ENCODE measurements at places on chromosomes 3 and 15. TPM values are rescaled to one million over a fixed set of nuclear protein-coding genes. Genes with fewer than 3 reads are reported as not detected.
A peak's percentile ranks its signal among the peaks of the same experiment; 100 is the strongest.

COLQ gene
- total RNA-seq = not detected

IGSF10 gene
- 0.33 TPM for total RNA-seq

KCNMB2 gene
- not detected for total RNA-seq

CDCP1 gene
- 13.9 TPM for total RNA-seq

ZIC1 gene
- 0.42 TPM for total RNA-seq

HHATL gene
- not detected for total RNA-seq

GOLGA6B gene
- total RNA-seq = not detected

CYP8B1 gene
- total RNA-seq = 0.04 TPM

MUC13 gene
- total RNA-seq = 0.09 TPM

DNA sequence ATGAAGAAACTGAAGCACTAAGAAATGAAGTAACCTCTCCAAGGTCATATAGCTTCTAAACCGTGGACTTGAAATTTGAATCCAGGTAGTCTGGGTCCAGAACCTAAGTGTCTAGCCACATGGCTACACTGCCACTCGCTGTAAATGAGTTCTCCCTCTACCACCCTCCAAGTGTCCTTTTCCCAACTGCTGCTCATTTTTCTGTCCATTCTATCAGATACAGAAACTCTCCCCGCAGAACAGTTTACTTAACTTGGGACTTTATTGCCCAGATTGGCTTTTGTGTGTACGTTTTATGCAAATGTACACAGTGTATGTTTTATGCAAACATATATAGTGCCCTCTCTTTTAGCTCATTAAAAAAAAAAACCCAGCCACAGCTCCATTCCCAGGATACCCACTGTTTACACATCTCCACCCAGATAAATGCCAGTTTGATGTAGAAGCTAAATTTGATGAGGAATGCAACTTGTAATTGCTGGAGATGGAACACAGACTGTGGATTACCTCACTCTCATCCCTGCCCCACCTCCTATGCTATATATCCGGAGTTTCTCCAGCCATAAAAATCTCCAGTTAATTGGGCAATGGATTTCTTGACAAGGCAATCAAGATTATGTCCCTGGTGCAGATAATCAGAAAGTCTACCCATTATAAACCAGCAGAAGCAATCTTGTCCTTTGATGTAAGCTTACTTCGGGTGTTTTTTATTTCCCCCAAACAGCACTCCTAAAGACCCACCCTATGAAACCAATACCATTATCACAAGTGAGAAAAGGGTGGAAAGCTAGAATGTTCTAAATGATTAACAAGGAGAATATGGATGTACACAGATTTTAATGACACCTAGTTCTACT is 42.0 kb downstream of the THBS1 start:
- no peak for DNase-seq

- DNase-seq = peak; percentile 26
Measured at GRCh38 chr15:100869151-100869999, 10.3 kb upstream of the ALDH1A3 start.

- no peak for DNase-seq
Measured at GRCh38 chr15:70140543-70141375, 43.0 kb upstream of the TLE3 start.

DNA sequence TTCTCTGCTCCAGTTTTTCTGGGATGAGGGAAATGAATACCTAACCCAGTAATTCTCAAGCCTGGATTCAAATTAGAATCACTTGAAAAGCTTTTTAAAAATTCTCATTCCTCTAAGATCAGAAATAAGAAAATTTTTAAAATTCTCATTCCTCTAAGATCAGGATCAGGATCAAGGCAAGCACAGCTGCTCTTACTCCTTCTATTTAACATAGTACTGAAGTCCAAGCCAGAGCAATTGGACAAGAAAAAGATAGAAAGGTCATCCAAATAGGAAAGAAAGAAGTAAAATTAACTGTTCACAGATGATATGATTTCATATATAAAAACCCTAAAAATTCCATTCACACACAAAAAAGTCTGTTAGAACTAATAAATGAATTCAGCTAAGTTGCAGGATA is 24.2 kb upstream of the CLRN1 start:
- no peak for DNase-seq

DNA sequence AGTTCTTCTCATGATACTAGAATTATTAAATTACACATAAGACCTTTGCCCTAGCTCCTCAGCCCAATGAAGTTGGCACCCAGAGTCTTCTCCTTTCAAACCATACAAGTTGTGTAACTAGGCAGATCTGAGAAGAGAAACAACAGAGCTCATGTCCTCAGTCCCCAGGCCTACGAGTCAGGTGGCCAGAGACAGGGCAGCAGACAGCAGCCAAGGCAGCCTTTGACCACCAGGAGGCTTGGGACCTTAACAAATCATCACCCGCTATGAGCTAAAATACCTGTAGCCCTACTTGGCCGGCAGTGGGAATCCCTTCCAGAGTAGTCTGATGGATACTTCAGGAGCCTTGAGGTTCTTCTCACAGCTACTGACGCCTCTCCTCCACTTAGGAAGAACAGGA is 18.3 kb downstream of the STIMATE start:
- DNase-seq = peak; percentile 13

DNA sequence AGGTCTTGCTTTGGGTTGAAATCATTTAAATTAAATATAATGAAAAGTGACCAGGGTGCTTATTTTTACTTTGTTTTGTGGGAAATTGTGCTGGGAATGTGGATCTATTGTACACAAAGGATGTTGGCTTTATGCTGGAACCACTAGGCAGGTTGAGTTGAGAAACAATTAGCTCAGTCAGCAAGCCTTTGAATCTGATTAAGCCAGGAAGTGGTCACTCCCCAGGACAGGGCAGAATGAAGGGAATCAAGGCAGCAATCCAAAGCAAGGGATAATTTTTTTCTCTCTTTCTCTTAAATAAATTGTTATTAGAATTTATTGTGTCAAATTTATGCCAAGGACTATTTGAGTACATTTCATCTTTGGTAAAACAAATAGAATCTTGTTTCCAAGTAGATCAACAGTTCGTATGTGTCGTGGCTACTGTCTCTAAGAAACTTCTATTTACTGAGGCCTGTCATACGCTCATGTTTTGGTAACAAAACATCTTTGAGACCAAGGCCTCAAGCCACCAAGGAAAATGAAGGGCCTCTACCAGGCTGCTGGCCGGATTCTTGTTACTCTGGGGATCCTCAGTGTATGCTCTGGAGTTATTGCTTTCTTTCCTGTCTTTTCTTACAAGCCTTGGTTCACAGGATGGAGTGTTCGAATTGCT is at the start of gene TMEM212:
TMEM212 (plus strand) TSS at position 486 of the 655 bp plus-strand sequence; CDS start at position 521, 35 bp downstream.
- no peak for DNase-seq

DNA sequence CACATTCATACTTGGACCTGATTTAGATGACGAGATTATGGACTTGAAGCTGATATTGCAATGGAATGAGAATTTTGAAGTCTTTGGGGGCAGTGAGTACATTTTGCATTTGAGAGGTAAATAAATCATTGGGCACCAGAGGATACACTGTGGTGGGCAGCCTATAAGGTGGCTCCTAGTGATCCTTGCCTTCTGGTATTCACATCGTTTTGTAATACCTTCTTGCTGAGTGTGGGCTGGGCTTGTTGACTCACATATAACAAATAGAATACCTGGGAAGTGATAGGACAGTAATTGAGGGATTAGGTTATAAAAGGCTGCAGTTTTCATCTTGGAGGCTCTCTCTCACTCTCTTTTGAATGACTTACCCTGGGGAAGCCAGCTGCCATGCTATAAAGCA is 605.5 kb upstream of the KCNMB2 start:
- no peak for DNase-seq

GRCh38 chr15:58147171-58147611 is 9.0 kb downstream of the AQP9 start:
- no peak for DNase-seq

- DNase-seq = no peak
Measured at GRCh38 chr15:65630760-65631159, 9.0 kb downstream of the SLC24A1 start.

DNA sequence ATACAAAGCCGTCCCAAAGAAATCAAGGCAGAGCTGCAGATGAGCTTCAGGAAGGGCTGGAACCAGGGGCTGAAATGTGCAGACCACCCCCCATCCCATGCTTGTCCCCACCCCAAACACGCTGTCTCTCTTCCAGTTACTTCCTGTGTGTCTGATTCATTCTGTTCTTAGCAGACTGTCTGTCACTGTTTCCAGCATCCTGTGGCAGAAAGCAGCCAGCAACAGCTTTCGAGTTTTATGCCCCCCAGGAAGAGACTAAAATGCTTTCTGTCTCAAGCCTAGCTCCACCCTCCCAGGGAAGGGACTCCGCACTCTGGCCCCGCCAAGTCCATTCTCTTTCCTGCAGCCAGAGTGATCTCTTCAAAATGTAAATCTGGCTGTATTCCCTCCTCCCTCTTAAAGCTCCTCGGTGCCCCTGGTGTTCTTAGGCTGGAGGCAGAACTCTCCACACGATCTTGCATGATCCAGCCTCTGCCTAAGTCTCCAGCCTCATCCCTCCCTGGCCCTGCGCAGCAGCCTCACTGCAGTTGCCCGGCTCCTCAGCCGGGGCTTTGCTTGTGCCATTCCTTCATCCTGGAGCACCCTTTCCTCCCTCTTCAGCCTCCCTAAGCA is 41.5 kb downstream of the HRH1 start:
- DNase-seq = no peak

GRCh38 chr15:101104141-101104540 is 147.7 kb downstream of the CHSY1 start:
- DNase-seq = no peak

DNA sequence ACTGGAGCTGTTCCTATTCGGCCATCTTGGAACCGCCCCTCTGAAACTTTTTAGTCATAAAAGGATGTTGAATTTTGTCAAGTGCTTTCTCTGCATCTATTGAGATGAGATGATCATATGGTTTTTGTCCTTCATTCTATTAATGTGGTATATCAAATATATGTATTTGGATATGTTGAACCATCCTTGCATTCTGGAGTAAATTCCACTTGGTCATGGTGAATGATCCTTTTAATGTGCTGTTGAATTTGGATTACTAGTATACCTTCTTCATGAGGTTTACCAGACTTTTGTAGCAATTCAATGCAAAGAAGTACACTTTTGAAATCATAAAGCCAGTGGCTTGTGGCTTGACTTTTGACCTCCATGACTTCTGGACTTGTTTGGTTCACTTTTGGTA is 33.4 kb upstream of the XRN1 start:
- DNase-seq = no peak

- no peak for DNase-seq
Measured at GRCh38 chr15:67820122-67820991, 5.0 kb upstream of the SKOR1 start.

DNA sequence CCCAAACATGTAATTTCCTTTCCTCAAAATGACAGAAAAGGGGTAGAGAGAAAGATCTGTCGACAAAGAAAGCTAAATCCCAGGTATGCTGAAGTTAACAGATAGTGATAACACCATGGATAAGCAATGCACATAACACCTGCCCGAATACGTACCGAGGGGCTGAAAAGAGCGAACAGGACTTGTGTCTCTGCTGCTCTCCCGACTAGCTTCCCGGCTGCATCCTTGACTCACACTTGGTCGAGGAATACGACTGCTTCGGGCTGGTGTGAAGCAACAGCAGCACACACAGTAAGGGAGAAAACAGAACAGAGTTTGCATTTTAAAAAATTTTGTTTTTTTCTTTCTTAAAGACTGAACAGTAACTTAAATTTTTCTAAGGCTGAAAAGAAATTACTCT is 136.4 kb downstream of the CLASP2 start:
- no peak for DNase-seq

DNA sequence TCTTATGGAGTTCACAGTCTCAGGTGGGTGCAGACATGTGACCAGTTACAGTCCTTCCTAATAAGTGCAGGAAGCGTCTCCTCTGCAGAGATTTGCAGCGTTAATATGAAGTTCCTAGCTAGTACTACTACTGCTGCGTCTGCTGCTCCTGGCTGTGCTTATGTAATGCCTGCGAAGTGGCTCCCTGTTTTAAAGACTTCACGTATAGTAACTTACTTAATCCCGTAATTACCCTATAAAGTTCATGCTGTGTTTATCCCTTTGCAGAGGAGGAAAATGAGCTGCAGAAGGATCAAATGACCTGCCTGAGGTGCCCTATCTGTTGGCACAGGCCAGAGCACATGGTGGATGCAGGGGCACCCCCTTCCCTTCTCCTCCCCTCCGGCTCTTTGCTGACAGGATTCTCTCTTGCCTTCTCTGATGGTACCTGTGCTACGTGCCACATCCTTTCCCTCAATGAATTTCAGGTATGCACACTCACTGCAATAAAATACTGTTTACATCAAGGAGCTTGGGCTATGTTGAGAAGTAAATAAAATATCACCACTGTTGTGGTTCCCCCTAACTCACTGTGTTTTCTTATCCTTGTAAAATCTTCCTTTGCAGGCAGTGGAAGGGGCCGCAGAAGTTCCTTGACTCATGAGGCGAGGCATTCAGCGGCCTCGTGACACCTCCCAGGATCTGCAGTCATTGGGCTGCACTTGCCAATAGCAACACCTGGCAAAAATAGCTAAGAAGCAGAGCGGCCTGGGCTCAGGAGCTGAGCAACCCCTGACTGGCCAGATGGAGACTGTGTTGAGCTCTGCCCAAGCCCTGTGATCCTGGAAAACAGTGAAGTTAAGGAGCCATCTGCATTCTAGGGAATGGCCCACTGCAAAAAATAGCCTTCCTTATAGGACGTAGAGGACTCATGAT is 188.9 kb upstream of the ATP10A start:
- no peak for DNase-seq

- no peak for DNase-seq
Measured at GRCh38 chr3:72587282-72587681, 261.0 kb downstream of the SHQ1 start.

GRCh38 chr15:34338347-34338746 is 766 bp upstream of the SLC12A6 start:
- no peak for DNase-seq

- no peak for DNase-seq
Measured at GRCh38 chr3:106635826-106636225, 741.4 kb upstream of the CCDC54 start.

DNA sequence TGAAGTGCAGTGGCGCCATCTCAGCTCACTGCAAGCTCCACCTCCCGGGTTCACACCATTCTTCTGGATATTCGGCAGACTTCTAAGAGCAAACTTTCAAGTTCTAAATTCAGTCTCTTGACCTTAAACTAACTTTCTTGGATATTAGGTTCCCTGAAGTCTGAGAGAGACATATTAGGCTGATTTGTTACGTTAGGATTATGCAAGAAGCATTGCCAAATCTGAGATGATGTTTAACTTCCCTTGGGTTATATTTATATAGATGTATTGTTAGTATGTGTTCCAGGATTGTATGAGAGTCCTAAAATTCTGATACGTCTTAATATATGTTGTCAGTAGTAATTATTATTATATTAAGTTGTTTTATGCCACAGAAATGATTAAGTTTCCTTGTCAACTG is 80.1 kb downstream of the SLC6A1 start:
- DNase-seq = no peak

All from K562 (cell line).